ENCODE measurements at places on chromosomes 4 and X. TPM values are rescaled to one million over a fixed set of nuclear protein-coding genes. Genes with fewer than 3 reads are reported as not detected.

TCEAL6 gene
- polyA plus RNA-seq, result 0.44 TPM

RBM47 gene
- 7.6 TPM for polyA plus RNA-seq

TRIML2 gene
- polyA plus RNA-seq, result not detected

SPATA4 gene
- polyA plus RNA-seq, result 0.29 TPM

KIAA1210 gene
- polyA plus RNA-seq, result 0.06 TPM

ARX gene
- polyA plus RNA-seq, result not detected

RNF150 gene
- polyA plus RNA-seq, result 13.2 TPM

MUC7 gene
- polyA plus RNA-seq, result not detected

CENPI gene
- polyA plus RNA-seq, result 1.1 TPM

PCDH10 gene
- polyA plus RNA-seq, result 4.0 TPM

TMEM31 gene
- polyA plus RNA-seq, result not detected

FGF13 gene
- polyA plus RNA-seq, result 10.5 TPM

FUNDC2 gene
- polyA plus RNA-seq, result 162 TPM

ZNF827 gene
- 13.0 TPM for polyA plus RNA-seq

MGAT4D gene
- polyA plus RNA-seq, result not detected

SCRG1 gene
- 12.6 TPM for polyA plus RNA-seq

CPLX1 gene
- 3.6 TPM for polyA plus RNA-seq

ENAM gene
- polyA plus RNA-seq, result 0.16 TPM

FAM149A gene
- 16.1 TPM for polyA plus RNA-seq

Measured in urinary bladder (tissue), 4 donors.